Tibial artery (tissue), 4 donors: ENCODE measurements at places on chromosomes 1 and 21.
A peak's percentile ranks its signal among the peaks of the same experiment; 100 is the strongest.

DNA sequence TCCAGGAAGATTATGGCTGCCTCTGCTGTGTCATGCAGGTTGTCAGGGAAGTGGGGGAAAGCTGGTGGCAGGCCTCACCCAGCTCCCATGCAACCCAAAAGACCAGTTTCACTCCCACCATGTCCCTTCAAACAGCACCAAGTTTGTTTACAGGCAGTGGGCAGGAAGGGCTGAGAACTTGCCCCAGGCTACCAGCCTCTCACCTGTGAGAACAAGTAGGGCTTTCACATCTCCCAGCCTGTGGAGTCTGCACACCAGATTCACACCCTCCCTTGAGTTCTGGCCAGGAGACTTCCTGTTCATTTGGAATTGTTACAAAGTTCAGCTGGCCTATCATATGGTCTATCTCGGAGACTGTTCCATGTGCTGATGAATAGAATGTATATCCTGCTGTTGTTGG, 27.8 kb downstream of the RPAP2 start:
- DNase-seq, result no peak
- H3K27ac ChIP-seq, result no peak overlapping the region
- no peaks in the 10 kb centered on the region for H3K4me1 ChIP-seq
- peaks cover 64% of the 10 kb centered on the region for H3K36me3 ChIP-seq

DNA sequence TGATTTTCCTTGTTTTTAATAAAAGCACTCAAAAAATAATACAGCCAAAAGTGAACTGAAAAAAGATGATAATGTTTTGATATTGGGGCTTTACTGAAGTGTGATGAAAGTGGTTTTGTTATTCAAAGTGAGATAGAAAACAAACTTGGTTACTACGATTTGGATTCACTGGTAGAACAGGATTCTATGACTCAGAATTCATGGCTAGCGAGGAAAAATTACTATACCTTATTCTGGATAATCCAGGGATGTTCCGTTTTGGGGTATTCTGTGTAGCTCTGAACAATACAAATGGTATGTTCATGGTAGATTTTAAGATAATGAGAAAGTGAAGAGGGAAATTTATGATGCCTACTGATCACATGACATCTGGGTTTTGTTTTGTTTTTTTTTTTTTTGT, 117.7 kb downstream of the NRDC start:
- DNase-seq, result no peak
- no peaks in the 10 kb centered on the region for H3K4me1 ChIP-seq
- H3K27ac ChIP-seq, result peak overlapping the region; percentile 44
- no peak overlapping the region for H3K4me3 ChIP-seq

DNA sequence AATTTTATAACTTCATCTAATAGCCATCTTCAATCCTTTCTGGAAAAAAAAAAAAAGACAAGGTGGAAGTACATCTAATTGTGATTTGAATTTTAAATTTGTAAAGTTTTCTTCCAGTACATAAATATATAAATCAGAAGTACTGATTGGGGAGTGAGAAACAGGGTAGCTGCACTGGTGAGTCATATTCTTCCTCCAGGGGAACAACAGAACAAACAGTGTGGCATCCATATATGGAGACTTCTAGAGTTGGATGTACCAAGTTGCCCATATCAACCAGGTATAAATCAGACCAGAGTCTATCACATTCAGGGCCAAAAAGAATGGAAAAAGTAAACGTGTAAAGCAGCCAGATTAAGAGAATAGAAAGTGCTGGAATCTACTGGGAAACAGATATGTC, 66.0 kb upstream of the NRIP1 start:
- H3K27ac ChIP-seq, result peak overlapping the region; percentile 17
- no peaks in the 10 kb centered on the region for H3K36me3 ChIP-seq
- H3K4me1 ChIP-seq, result peaks cover 8% of the 10 kb centered on the region
- H3K4me3 ChIP-seq, result no peak overlapping the region
- no peaks in the 10 kb centered on the region for H3K27me3 ChIP-seq

DNA sequence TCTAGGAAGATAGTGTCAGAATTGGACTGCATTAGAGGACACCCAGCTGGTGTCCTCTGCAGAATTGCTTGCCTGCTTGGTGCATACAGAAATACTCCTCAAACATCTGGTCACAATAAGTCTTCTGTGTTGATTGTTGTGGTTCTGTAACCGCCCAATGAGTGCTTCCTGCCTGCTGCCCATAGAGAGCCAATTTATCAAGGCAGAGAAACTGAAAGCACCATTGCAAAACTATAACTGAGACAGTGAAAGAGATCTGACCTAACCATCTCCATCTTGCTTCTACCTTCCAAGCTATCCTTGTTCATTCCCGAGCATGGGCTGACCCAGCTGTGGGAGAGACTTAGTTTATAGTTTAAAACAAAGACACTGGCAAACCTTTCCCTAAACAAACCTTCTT, 462.4 kb upstream of the RGS18 start:
- H3K27me3 ChIP-seq, result no peaks in the 10 kb centered on the region
- H3K4me1 ChIP-seq, result no peaks in the 10 kb centered on the region
- H3K36me3 ChIP-seq, result no peaks in the 10 kb centered on the region
- no peak for DNase-seq
- no peak overlapping the region for H3K27ac ChIP-seq

DNA sequence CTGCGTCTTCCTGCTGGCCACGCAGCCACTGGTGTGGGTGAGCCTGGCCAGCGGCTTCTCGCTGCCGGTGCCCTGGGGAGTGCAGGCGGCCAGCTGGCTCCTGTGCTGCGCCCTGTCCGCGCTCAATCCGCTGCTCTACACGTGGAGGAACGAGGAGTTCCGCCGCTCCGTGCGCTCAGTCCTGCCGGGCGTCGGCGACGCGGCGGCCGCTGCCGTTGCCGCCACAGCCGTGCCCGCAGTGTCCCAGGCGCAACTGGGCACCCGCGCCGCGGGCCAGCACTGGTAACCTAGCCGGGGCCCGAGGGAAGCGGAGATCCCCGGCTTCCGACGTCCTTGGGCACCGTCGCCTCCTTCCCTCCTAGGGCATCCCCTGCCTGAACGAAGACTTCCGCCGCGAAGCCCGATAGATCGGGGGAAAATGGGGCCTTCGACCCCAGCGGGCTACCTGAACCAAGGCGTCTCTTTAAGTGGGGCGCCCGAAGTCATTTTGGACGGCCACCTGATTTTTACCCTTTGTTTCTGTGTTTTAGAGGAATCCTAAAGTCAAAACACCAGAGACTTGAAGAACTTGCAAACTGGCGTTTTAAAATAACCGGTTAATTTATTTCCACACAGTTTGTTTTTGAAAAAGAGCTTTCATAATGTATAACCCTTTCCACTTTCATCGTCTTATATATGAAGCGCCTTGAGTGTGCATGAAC, 2.0 kb downstream of the GPR88 start:
- H3K36me3 ChIP-seq, result no peaks in the 10 kb centered on the region
- no peaks in the 10 kb centered on the region for H3K27me3 ChIP-seq
- H3K4me1 ChIP-seq, result peaks cover 9% of the 10 kb centered on the region
- H3K4me3 ChIP-seq, result peak overlapping the region; percentile 38
- no peak for DNase-seq

DNA sequence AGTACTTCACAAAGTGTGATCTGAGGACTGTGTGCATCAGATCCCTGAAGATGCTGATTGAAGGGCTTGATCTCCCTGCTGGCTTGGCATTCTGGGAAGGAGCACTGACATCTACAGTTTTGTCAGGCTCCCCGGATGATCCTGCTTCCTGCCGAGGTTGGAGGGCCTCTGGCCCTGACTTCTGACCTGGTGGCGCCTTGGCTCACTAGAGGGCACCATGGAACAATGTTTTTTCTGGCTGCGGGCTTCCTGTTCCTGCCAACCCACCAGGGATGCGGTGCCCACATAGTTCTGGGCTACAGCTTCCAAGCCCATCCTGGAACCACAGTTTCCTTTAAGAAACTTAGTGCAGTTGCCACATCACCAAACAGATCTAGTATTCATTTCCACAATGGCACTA, 38.8 kb upstream of the RASAL2 start:
- no peak overlapping the region for H3K4me3 ChIP-seq
- no peaks in the 10 kb centered on the region for H3K36me3 ChIP-seq
- H3K27ac ChIP-seq, result peak overlapping the region; percentile 44

GRCh38 chr1:184033711-184034167, 3.8 kb downstream of the COLGALT2 start:
- no peaks in the 10 kb centered on the region for H3K27me3 ChIP-seq
- H3K27ac ChIP-seq, result no peak overlapping the region
- H3K4me1 ChIP-seq, result no peaks in the 10 kb centered on the region
- DNase-seq, result no peak

- no peak overlapping the region for H3K27ac ChIP-seq
- no peak overlapping the region for H3K4me3 ChIP-seq
- no peaks in the 10 kb centered on the region for H3K36me3 ChIP-seq
- peaks cover 4% of the 10 kb centered on the region for H3K4me1 ChIP-seq
- no peak for DNase-seq
Measured at GRCh38 chr1:54865238-54866073, 21.5 kb downstream of the DHCR24 start.

DNA sequence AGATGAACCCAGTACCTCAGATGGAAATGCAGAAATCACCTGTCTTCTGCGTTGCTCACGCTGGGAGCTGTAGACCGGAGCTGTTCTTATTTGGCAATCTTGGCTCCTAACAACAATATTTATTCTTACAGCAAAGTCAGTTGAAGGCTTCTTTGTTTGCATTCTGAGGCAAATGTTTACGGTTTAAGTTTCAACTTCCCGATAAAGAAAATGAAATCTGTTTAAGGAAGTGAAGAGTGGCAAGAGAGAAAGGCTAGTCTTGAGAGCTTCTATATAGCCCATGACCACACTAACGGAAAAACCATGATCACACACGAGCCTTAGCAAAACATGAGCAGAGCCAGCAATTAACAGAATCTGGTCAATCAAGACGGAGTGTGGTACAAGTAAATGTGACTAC, 122.6 kb upstream of the ZNHIT6 start:
- no peak overlapping the region for H3K27ac ChIP-seq
- no peak for DNase-seq
- no peaks in the 10 kb centered on the region for H3K36me3 ChIP-seq
- H3K27me3 ChIP-seq, result no peaks in the 10 kb centered on the region

- no peak overlapping the region for H3K4me3 ChIP-seq
- no peak overlapping the region for H3K27ac ChIP-seq
- DNase-seq, result no peak
Measured at GRCh38 chr1:43237121-43237520, 32.7 kb upstream of the TMEM125 start.

- no peak for DNase-seq
- no peaks in the 10 kb centered on the region for H3K4me1 ChIP-seq
- peaks cover 65% of the 10 kb centered on the region for H3K36me3 ChIP-seq
- no peaks in the 10 kb centered on the region for H3K27me3 ChIP-seq
- no peak overlapping the region for H3K27ac ChIP-seq
Measured at GRCh38 chr1:168195199-168196135, 16.7 kb downstream of the TIPRL start.

- H3K4me1 ChIP-seq, result no peaks in the 10 kb centered on the region
- H3K27ac ChIP-seq, result no peak overlapping the region
- no peak overlapping the region for H3K4me3 ChIP-seq
- DNase-seq, result no peak
- no peaks in the 10 kb centered on the region for H3K27me3 ChIP-seq
Measured at GRCh38 chr1:29811727-29812407, 575.5 kb downstream of the PTPRU start.

DNA sequence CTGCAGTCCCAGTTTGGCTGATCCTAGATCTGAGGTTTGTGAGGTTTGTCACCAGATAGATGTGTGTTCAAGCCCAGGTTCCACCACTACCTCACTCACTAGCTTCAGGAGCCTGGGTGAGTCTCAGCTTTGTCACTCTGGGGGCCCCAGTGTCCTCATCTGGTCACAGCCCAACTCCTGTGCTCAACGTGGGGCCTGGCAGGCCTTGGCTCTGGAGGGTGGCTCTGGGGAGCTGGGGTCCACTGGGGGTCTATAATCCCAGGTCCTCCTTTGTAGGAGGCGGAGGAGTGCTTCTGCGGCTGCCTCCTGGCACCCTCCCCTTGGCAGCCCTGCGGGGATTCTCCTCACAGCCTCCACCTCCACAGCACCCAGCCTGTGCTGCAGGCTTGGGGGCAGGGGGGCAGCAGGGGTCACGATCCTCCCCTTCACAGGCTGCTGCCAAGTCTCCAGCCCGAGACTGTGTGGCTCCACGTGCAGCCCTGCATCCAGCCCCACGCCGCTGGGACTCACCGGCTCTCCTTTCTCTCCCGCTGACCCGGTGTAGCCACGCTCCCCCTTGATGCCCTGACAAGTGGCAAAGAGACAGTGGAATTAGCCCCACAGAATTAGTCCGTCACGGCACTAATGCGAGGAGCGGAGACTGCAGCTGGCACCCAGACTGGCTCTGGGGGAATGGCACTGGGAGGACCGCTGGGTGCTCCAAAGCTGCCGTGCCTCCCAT, 22.5 kb upstream of the PEF1 start:
- DNase-seq, result no peak
- no peak overlapping the region for H3K4me3 ChIP-seq
- H3K27me3 ChIP-seq, result no peaks in the 10 kb centered on the region
- peak overlapping the region; percentile 34 for H3K27ac ChIP-seq
- H3K4me1 ChIP-seq, result peaks cover 64% of the 10 kb centered on the region

- H3K4me1 ChIP-seq, result no peaks in the 10 kb centered on the region
- H3K4me3 ChIP-seq, result no peak overlapping the region
- no peaks in the 10 kb centered on the region for H3K27me3 ChIP-seq
- H3K27ac ChIP-seq, result no peak overlapping the region
- H3K36me3 ChIP-seq, result no peaks in the 10 kb centered on the region
- DNase-seq, result no peak
Measured at GRCh38 chr1:221067721-221068120, 188.5 kb downstream of the HLX start.

DNA sequence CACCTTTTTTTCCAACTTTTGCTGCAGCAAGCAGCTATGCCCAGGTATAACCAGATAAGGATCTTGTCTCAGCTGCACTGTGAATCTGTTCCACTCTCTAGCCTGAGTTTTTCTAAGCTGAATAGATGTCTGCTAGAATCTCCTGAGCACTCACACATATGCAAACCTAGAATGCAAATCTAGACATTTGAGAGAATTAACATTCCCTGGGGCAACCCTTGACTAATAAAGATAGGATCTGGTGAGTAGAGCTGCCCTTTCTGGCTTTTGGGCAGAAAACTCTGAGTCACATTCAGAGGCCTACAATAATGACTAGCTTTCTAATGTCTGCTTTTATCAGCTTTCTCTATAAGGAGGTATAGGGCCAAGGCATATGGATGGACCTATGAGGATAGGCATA, 61.4 kb upstream of the BARHL2 start:
- H3K27me3 ChIP-seq, result peaks cover 4% of the 10 kb centered on the region
- no peaks in the 10 kb centered on the region for H3K36me3 ChIP-seq
- no peak for DNase-seq
- H3K27ac ChIP-seq, result no peak overlapping the region
- H3K4me1 ChIP-seq, result no peaks in the 10 kb centered on the region
